ENCODE measurements at places on chromosomes 7 and 10. TPM values are rescaled to one million over a fixed set of nuclear protein-coding genes. Genes with fewer than 3 reads are reported as not detected.

DNA sequence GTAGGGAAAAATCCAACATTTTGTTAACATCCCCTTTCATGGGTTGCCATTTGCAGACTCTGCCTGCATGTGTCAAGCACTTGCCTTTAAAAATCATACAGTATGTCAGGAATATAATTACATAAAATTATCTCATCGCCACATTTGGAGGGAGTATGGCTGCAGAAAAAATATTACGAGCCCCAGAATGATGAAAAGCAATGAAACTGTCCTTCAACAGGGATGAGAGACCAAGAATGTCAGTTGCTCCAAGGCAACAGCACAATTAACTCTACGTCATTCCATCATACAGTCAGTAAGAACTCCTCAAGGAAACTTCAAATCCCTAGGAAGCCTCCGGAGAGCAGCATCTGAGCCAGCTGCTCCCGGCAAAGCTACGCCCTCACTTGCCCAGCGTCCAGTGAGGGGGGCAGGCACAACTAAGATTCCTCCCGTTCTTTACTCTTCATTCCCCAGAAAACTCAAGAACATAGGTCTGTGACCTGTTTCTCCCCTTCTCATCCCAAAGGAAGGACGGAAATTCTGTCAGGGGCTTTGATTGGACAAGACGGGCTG, 132.9 kb downstream of the ANLN start:
- no peak for DNase-seq

- no peak for DNase-seq
These were observed 41.0 kb downstream of the FKBP6 start for GRCh38 chr7:73369009-73369408.

DNA sequence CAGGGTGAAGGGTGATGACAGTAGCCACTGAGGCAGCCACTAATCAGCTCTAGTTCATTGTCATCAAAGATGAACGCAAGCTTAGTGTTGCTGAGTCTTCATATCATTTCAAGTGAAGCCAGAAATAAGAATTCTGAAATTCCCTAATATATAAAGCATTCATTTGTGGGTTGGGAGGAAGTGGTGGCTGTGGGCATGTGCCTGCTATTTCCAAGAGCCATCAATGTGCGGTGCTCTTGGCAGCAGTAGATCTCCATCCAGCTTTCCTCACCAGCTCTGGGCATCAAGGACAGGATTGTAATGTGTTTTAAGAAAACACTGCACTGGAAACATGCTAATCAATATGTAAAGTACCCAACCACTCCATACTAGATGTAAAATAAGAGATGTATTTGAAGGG, 202.5 kb upstream of the AHR start:
- DNase-seq = no peak

- peak; percentile 94 for DNase-seq
These were observed 9.9 kb downstream of the TTYH3 start for GRCh38 chr7:2641406-2642393.

- DNase-seq = peak; percentile 19
These were observed 27.9 kb downstream of the MYPN start for GRCh38 chr10:68137171-68137570.

- peak; percentile 76 for DNase-seq
These were observed 434 bp downstream of the STAMBPL1 start for GRCh38 chr10:88880282-88881076.

The LRRC4 gene
- total RNA-seq = 0.33 TPM

The GUSB gene
- total RNA-seq = 21.8 TPM
